ENCODE measurements at places on chromosomes 3 and 15.

DNA sequence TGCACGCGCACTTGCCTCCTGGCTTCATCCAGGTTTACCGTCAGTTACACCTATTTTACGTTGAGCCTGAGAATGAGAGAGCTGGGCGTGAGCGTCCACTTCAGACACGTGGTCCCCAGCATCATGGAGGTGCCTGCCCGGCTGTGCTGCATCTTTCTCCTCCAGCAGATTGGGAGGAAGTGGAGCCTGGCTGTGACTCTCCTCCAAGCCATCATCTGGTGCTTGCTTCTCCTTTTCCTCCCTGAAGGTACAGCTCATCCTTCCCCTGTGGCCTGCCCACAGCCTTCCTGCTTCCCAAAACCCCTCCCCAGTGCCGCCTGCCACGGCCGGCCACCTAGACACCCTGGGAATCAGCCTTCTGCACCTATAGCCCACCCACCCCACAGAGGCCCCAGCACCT, 31.6 kb downstream of the SLC22A14 start:
- no peak for DNase-seq

GRCh38 chr3:17021614-17022013, 136.9 kb downstream of the PLCL2 start:
- no peak for DNase-seq

DNA sequence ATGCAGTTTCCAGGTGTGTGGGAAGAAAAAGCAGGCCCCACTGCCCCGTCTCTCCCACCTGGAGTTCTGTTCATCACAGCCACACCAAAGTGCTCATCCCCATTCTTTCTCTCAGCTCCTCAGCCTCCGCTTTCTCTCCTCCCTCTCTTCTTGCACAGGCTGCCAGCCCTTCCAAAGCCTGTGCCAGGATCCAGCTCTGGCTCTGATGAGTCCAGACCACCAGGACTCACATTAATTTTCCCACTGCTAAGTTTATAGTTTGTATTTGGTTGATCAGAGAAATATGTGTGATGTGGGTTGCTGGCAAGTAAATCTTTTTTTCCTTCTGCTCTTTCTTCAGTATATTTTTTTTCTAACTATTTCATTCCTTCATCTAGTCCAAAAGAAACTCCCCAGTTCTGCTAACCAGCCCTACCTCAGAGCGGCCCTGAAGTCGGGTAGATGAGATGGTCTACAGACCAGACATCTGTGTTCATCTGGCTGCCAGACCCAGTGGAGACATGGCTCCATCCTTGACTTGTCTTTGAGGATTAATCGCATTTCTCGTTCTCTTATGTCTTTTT, 49.8 kb downstream of the BOC start:
- DNase-seq: no peak

- DNase-seq: no peak
Measured at GRCh38 chr3:2771193-2771592, 339.0 kb downstream of the IL5RA start.

DNA sequence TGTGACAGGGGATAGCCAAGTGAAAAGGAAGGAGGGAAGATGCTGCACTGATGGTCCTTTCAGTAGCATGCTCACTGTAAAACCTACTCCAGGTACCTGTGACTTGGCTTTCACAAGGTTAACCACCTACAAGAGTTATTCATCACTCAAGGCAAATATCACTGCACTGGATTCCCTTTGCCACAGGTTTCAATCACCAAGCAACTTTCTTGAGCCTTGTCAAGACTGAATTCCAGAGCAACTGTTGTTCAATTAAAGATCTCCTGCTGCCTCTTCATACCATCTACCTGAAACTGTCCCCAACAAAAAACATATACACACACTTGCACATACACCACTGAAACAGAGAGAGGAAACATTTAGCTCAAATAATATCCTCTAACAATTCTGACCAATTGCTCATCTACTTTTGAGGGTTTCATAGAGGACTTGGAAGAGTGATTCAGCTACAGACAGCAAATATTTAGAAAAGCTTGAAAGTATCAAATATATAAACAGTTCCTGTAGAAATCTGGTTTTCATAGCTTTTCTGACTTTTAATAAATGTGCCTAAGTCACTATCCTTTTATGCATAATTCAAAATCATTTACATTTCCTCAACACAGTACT, 6.5 kb downstream of the IGF2BP2 start:
- no peak for DNase-seq

GRCh38 chr15:80060356-80061006, 1.0 kb downstream of the ZFAND6 start:
- peak; percentile 58 for DNase-seq

DNA sequence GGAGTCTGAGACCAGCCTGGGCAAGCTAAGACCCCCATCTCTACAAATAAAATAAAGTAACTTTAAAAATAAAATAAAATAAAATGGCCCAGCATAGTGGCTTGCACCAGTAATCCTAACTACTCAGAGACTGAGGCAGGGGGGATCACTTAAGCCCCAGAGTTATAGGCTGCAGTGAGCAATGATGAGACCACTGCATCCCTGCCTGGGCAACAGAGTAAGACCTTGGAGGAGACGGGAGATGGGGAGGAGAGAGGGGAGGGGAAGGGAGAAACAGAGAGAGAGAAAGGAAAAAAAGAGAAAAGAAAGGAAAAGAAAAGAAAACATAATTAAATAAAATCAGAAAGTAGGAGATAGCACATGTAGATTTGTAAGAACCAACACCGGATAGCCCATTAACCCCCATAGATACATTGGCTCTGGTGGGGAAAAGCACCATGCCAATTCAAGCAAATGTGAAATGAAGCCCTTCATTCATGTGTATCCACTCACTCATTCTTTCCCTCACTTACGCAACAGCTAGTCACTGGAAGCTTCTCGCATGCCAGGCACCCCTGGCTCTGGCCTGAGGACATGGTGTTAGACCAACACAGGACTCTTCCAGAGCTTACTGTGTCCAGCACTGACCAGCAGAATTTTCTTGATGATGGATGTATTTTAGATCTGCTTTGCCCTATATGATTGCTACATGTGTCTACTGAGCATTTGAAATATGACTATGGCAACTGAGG, 183.2 kb downstream of the MAGI1 start:
- DNase-seq: no peak

- no peak for DNase-seq
Measured at GRCh38 chr3:5205165-5205941, 17.8 kb downstream of the EDEM1 start.

DNA sequence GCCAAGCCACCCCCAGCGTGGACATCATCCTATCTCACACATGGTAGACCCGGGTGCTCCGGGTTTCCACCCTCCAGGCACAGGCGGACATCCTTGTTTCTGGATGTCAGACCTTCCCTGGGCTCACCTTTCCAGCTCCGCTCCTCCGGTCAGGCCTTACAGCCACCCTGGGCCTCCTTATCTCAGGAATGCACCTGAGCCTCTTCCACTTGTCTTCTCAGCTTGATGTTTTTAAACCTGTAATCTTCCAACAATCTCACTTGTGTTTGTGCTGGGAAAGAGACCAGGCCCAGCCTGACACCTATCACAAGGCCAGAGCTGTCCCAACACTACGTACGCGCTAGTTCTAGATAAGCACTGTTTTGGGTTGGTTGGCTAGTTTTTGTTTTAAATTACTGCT, 53.9 kb downstream of the NIPA2 start:
- DNase-seq: no peak

GRCh38 chr3:15634671-15635070, 33.1 kb downstream of the BTD start:
- no peak for DNase-seq

GRCh38 chr15:87477737-87478686, 778.5 kb downstream of the NTRK3 start:
- no peak for DNase-seq

- DNase-seq: no peak
Measured at GRCh38 chr3:33394403-33395054, 45.7 kb downstream of the UBP1 start.

DNA sequence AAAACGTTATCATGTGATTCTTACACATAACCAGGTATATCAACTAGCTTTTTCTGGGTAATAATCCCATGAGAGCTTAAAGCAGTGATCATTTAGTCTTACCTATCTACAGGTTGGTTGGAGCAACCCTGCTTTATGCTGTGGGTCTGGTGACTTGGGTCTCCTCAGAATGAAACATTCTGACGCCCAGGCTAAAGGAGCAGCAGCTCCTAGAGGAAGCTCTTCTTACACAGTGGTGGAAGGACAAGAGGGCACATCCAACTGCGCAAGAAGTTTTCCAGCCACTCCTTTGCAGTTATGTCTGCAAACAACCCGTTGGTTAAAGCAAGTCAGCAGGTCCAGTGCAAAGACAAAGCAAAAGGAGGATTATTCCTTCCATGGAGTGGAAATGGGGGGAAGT, 377.5 kb downstream of the EDEM1 start:
- DNase-seq: no peak

DNA sequence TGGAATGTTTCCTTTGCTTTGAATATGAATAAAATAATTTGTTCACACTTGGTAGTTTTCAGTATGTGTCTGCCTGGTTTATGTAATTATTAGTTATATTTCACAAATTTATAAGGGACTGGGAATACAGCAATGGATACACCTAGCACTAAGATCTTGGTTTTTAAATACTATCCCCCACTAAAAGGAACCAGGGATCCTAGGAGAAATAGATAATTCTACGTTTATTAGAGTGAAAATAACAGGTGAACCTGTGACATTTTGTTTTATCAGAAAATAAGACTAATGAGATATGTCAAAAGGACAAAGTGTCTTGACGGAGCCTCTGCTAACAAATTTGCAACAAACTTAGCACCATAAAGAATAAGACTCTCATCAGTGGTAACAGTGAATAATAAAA, 3.4 kb downstream of the PSMD6 start:
- DNase-seq: no peak

DNA sequence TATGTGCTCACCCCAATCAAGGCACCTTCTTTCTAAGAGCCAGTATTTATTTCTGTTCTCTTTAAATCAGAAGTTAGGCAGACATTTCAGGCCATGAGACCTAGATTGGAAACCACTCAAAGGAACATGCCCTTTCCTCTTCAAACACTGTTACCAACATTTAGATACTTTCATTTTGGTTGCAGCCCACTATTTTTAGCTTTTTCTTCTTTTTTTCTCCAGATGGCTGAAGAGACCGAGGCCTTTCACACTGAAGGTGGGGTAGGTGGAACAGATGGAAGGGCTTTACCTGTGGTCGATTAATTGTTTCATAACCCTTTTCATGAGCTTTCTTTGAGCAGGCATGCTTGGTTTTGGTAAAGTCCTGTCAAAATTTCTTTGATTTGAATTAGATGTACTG, 10.9 kb upstream of the LZTFL1 start:
- DNase-seq: no peak

GRCh38 chr3:152176998-152177397, 91.7 kb upstream of the MBNL1 start:
- no peak for DNase-seq
